Activated gamma-delta T cell treated with anti-CD3 and anti-CD28 coated beads, Interleukin-2, amount 50 U/mL, for 16 hours (primary cell): ENCODE measurements at places on chromosomes 3 and 15.

DNA sequence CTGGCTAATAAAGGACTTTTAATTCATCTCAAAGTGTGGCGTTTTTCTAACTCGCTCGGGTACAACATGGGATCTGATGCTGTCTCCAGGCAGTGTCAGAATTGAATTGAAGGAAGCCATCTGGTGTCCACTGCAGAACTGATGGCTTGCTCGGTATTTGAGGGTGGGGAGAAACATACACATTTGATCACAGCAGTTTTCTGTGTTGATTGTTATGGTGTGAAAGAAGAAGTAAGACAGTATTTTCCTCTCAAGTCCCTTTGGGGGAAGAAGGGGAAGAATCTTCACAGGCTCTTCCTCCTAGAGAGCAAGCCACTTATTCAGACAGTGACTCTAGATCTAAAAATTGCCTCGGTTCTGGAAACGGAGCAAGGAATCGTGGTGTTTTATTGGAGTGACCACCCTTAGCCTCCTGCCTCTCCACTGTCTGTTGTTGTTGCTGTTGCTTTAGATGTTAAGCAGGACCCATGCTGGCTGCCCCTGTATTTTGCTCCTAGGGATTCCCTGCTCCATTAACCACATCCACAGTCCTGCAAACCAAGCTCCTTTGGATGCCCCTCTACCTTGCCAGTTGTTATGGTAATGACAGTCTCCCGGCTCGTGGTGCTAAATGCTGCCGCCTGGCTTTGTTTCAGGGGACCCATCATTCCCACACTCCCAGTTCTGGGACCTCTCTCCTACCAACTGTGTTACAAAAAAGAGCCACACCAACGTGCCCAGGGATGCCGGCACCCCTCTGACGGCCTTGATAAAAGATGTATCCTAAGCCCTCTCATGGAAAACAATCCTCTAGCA lies 15.3 kb upstream of the MCCC1 start:
- DNase-seq = no peak

DNA sequence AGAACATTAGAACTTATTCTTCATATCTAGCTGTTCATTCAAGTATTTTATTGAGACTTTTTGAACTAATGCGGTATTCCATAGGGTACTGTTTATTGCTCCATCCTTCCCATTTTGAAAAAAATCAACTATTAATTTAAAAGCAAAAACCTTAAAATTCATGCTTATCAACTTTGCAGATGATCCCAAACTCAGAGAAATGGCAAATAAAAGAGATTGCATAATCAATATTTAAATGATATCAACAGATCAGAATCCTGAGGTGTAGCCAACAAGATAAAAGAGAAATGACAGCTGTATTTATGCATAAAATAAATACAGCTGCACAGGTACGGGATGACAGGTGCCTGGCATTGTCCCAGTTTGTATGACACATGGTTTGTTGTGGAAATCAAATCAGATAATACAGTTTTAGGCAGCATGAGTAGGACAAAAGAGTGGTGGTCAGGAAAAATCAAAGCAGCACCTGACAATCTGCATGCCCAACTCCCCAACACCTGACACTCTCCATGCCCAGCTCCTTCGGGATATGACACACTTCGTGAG lies 42.4 kb upstream of the CMTM8 start:
- DNase-seq = no peak

- DNase-seq = no peak
Measured at GRCh38 chr3:81040107-81040506, 721.3 kb downstream of the GBE1 start.

DNA sequence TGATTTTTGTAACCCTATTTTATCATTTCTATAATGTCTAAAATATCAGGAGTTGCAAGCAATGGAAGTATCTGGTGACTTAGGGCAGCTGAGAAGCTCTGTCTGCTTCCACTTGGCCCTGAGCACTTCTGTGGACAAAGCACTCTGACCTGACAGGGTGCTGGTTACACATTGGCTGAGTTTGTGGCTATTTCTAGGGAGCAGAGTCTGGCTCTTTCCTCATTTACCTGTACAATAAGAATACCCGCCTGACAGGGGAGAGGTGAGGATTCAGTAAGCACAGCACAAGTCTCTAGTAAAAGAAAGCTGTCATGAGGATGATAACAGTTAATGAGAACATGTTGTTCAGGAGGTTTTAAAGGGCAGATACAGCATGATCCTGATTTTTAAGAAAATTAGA lies 33.3 kb upstream of the SPESP1 start:
- DNase-seq = no peak

DNA sequence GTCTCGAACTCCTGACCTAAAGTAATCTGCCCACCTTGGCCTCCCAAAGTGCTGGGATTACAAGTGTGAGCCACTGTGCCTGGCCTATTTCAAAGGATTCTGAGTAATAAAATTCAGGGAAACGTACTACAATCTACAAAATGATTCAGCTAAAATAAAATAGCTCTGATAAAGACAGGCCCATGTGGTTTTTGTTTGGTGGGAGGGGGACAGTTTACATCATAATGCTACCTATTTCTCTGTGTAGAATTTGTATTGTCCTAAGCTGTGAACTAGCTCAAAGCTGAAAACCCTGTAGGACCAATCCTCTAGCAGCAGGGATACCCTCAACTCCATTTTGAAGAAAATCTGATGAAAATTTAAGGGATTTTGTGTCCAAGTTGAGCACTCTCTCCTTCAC lies 25.8 kb downstream of the CDV3 start:
- no peak for DNase-seq

GRCh38 chr3:86865506-86865905 lies 125.4 kb downstream of the VGLL3 start:
- DNase-seq = no peak

GRCh38 chr3:10709110-10709781 lies 106.8 kb upstream of the SLC6A11 start:
- no peak for DNase-seq

GRCh38 chr3:188133219-188133618 lies 20.7 kb upstream of the LPP start:
- DNase-seq = no peak

GRCh38 chr3:127170814-127171213 lies 22.1 kb upstream of the PRR23E start:
- no peak for DNase-seq

DNA sequence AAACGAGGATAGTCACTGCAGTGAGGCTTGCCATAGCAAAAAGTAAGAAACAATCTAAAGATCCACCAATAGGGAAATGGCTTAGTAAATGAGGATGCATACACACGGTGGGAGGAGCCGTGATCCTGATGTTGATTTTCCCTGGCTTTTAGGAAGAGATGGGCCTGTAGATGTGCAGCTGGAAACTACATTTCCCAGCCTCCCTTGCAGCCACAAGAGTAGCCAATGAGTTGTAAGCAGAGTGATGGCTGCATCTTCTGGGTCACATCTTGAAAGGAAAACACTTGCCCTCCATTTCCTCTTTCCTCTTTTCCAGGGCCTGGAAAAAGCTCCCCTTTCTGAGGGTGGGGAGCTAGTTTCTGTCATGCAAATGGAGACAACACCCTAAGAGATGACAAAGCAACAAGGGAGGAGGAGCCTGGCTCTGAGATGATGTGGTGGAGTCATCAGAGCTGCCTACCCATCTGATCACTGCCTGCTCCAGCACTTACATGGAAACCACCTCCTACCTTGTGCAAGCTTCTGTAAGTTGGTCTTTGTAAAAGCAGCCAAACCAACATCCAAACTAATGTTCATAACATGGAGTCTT lies 139.1 kb downstream of the TLE3 start:
- DNase-seq = no peak

DNA sequence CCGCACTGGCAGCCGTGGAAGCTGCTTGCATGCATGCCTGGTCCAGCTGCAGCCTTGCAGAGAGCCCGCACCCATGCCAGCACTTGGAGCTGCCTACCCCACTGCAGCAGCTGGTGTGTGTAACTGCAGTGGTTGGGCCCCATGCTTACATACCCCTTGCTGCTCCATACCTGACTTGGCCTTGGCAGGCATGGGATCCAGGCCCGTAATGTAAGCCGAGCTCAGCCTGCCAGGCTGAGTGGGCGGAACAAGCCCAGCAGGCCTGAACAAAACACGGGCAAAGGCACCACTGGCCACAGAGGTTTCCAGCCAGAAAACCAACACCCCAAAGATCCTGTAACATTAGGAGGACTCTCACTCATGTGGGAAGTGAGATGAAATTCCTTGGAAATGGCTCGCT lies 48.3 kb downstream of the SLC6A20 start:
- DNase-seq = no peak

DNA sequence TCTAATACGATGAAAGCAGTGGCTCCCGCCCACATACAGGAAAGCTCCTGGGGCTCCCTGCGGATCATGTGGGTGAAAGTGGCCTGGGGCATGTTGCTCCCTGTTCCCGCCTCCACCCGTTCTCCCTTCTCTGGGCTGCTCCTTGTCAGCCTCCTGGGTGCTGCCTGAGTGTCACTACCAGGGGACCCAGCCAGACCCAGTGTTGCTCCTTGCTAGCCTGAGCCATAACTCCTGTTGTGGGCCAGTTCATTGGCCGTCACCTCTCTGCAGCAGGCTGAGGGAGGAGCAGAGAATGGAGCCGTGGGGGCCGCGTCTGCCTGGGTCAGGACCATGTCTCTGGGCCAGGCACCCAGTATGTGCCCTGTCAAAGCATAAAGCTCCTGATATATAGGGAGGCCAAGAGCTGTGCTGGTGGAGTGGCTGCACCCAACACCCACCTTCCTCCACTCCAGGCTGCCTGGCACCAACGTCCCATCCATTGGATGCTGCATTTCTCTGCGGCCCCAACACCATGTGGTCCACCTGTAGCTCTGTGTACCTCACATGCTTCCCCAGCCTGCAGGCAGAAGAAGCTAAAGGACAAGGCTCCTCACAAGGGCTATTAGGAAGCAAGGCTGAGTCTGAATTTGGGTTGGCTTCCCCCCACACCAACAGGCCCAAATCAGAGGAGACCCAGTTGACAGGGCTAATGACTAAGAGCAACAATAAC lies 40.5 kb downstream of the KLF13 start:
- no peak for DNase-seq

GRCh38 chr3:139439278-139439677 lies 37.0 kb downstream of the RBP2 start:
- no peak for DNase-seq

- DNase-seq = no peak
Measured at GRCh38 chr3:151316267-151316991, at the start of gene GPR87. TSS of gene GPR87 (minus strand) at chr3:151316820. CDS start at chr3:151300100, 16,720 bp downstream.

GRCh38 chr15:77819851-77820728 lies 187.4 kb upstream of the LINGO1 start:
- DNase-seq = no peak

DNA sequence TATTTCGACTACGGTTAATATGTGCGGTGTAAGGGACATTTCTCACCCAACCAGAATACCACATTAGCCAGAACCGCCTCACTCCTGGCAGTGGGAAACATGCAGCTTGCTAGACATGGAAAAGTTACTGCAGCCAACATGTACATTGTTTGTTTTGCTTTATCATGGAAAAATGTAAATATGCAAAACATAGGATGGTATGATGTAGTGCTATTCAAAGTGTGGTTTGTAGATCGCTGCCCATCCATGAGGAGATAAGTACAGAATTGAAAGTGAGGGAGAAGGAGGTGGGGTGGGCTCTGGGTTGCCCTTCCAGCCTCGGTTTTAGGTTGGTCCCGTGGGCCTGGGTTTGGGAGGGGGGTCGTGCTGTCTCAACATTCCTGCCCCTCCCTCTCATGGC lies 42.5 kb upstream of the SPESP1 start:
- no peak for DNase-seq

DNA sequence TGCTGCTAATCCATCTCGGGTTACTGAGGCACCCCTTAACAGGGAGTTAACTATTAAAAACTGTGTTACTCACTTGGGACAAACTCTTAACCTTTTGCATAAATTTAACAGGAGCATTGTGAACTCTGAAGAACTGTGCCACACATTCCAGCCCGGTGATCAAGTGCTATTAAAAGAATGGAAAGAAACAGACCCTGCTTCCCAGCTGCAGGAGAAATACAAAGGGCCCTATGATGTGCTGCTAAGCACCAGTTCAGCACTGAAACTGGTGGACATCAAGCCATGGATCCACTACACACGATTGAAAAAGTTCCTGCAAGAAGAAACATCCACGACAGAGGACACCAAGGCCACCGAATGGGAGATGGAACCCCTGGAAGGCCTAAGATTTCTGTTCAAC lies 114.7 kb upstream of the PLCL2 start:
- no peak for DNase-seq
